ENCODE measurements at places on chromosomes 1 and 21.

- no peak for DNase-seq
Measured at GRCh38 chr21:45127937-45128336, 53.6 kb downstream of the ADARB1 start.

DNA sequence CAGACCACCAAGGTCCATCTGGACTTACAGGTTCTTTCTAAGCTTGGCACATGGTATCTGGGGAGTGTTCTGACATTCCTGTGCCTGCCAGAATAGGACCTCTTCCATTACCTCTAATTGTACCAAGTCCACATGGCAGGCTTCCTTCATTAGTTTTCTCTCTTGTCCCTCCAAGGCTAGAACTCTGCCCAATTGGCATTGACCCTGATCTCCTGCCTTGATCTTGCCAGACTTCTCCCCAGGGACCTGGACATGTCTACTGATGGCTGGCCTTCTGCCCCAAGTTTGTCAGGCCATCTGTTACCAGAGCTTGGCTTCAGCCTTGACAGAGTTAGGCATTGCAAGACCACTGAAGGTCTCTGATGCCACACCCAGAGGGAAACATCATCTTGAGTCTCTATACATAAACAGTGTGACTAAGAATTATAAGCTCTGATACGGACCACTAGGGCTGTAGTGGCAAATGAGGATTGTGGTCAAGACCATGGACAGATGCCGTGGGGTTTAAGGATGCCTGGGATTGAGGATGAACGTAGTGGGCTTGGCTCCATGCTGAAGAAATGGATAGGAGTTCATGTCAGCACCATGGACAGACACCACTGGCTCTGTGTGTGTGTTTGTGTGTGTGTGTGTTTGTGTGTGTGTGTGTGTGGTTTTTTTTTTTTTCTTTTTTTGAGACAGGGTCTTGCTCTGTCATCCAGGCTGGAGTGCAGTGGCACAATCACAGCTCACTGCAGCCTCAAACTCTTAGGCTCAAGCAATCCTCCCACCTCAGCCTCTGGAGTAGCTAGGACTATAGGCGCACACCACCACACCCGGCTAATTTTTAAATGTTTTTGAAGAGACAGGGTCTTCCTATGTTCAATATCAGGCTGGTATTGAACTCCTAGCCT is 19.5 kb upstream of the PSMB2 start:
- no peak for DNase-seq

GRCh38 chr1:15046487-15047165 is 106.9 kb upstream of the TMEM51 start:
- DNase-seq, result no peak

DNA sequence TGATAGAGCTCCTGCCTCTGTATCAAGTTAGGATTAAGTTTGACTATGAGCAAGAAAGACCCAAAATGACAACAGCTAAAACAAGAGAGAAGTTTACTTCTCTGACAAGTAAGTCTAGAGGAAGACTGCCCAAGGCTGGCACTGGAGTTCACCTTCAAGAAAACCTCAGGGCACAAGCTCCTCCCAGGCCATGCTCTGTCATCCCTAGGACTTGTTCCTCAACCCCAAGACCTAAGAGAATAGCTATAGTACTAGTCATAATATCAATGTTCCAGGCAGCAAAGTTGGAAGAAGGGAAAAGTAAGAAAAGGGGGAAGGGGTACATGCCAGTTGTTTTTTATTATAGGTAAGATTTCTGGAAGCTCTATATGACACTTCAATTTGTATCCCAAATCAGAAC is 26.4 kb upstream of the DARS2 start:
- no peak for DNase-seq

GRCh38 chr1:12760256-12760795 is 13.2 kb upstream of the PRAMEF12 start:
- no peak for DNase-seq

GRCh38 chr1:210597555-210598134 is 268.9 kb downstream of the HHAT start:
- no peak for DNase-seq

- no peak for DNase-seq
Measured at GRCh38 chr1:204941421-204942338, 71.0 kb downstream of the NFASC start.

- DNase-seq, result no peak
Measured at GRCh38 chr1:53406551-53407235, 52.5 kb upstream of the DMRTB1 start.

GRCh38 chr1:66571789-66572188 is 37.8 kb downstream of the SGIP1 start:
- DNase-seq, result no peak

GRCh38 chr1:238624776-238625175 is 734.1 kb upstream of the ZP4 start:
- DNase-seq, result no peak

DNA sequence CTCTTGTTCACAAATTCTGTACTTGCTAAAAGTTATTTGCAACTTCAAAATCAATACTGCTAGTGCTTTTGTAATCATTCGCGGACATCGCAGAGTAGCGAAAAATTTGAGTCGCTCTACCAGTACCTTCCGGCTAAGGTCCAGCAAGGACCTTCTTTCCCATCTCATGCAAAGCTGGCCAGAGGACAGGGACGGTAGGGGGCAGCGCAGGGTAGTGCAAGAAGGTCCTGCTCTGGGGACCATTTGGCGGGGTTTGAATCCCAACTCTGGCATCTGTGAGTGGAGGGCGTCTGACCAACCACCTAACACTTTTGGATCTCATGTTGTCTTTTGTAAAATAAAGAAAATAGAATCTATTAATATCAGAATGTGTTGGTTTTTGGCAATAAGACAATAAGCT is 258.3 kb downstream of the SPATA17 start:
- no peak for DNase-seq

DNA sequence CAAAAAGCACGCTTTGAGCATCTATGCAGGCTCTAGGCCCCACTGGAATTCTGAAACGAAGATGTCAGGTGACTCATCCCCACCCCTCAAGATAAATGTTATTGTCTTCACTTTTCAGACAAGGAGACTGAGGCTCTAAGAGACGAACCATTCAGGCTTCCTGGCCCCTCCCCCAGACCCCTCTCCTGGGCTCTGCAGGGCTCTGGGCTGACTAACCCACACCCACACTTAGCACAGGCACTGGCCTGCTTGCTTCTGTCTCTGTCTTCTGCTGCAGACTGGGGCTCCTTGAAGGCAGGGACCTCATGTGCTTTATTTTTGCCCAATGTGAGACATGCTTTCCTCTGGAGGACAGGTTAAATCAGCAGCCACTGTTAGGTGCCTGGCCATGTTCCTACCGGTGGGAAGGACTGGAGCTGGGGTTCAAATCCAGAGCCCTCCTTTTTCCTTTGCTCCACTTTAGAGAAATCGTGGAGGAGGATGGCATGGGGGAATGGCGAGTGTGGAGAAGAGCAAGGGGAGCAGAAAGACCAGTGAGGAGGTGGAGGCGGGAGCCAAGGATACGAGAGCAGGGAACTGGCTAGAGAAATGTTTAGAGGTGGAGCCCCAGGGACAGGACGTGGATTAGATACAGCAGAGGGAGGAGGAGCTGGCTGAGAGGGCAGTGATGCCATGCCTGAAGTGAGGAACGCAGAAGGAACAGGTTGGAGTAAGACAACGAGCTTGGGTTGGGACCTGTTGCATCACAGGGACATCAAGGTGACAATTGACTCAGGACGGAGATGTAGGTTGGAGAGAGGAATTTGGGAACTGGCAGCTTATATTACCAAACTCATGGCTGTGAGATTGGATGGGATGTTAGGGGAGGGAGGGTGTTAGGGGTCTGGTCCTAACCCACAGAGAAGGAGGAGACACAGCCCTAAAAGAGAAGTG is 1.7 kb downstream of the TMEM125 start:
- no peak for DNase-seq

DNA sequence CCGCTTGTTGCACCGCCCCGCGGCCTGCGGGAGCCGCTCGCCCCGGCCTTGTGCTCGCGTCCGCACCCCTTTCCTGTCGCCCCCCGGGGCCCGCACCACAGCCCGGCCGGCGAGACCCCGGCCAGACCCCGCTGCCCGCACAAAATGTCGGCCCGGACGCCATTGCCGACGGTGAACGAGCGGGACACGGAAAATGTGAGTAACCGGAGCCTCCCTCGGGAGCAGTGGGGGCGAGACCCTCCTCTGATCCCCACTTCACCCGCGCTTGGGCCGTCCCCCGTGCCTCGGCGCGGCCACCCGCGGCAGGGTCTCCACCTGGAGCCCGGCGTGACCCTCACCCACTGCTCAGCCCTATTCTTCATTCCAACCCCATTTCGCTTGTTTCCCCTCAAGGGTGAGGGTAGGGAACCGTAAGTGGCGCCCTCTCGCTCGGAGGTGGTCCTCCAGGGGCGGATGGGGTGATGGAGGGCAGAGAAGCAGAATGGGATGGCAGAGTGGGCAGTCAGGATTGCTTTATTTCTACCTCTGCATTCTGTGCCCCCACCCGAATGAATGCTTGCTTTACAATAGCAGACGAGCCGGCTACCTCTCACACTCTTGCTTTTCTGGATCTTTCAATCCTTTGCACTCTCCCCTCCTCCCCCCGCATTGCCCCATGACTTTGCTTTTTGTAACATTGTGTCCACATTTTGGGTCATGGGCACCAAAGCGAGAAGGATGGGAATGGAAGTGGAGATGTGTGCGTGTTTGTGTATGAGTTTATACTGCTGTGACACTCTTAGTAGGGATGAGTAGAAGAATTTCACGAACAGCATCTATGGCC is 954 bp downstream of the MARK1 start:
- no peak for DNase-seq

DNA sequence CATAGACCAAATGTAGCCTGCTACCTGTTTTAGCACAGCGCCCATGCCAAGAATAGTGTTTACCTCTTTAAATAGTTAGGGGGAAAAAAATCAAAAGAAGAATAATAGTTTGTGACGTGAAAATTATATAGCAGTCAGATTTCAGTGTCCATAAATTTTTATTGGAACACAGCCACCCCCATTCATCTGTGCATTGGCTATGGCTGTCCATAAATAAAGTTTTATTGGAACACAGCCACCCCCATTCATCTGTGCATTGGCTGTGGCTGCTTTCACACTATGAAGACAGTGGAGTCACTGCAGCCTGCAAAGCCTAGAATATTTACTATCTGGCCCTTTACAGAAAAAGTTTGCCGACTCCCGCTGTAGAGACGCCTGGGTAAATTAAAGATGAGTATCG is 20.9 kb downstream of the EPHX1 start:
- no peak for DNase-seq

GRCh38 chr1:197837911-197838310 is 62.6 kb upstream of the DENND1B start:
- no peak for DNase-seq
